Activated naive CD4-positive, alpha-beta T cell treated with anti-CD3 and anti-CD28 coated beads, Interleukin-2, amount 10 ng/mL, durations not matched to agents 7 days and 5 days (primary cell): ENCODE measurements at places on chromosomes 11 and 22.

DNA sequence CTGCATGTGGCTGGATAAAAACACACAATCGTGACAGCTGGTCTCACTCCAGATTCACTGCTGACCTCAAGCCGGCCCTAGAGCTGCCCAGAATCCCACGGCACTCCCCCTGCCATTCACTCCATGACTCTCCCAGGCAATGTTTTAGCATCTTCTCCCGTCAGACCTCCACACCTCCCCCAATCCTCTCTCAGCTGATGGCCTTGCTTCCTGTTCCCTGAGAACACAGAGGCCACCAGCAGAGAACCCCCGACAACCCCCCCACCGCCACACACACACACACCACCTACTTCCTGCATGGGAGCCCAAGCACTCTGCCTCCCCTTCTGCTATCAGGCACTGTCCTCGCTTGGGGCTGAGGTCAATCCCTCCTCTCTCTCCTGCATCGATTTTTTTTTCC, 9.3 kb downstream of the TNKS1BP1 start:
- H3K27ac ChIP-seq: no peak overlapping the region
- peaks cover 18% of the 10 kb centered on the region for H3K4me1 ChIP-seq

DNA sequence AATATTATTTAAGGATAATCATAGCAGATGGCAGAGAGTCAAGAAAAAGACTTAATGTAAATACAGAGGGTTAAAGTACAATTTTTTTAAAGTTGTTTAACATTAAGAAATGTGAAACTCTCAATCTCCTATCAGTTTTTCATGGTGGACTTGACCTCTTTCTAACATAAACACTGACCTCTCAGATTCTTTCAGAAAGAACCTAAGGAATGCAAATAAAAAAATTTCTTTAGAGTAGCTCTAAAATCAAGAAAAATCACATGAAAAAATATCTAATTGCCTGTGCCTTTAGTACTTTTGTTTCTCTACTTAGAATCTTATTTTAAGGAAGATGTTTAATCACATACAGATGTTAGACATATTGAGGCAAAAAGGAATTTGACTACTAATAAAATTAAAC, 12.9 kb downstream of the RNF141 start:
- H3K27ac ChIP-seq: no peak overlapping the region
- H3K27me3 ChIP-seq: no peaks in the 10 kb centered on the region

DNA sequence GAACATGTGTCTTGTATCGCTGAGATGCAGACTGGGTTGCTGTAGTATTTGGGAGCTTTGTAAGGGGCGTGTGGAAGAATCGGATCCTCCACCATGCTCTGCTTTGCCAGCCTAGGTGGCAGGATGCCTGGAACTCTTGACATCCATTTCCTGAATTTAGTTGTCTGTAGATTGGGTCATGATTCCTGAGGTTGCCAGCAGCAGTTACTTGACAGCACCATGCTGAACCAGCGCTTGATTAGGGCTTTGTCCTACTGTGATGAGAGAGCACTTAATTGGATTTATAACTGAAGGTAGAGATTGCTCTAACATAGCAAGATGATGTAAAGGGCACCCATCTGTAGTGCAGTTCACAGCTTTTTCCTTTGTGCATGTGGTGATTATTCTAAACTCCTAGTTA, 75.6 kb upstream of the HORMAD2 start:
- no peak overlapping the region for H3K4me3 ChIP-seq
- H3K36me3 ChIP-seq: peaks cover 25% of the 10 kb centered on the region
- H3K4me1 ChIP-seq: peaks cover 11% of the 10 kb centered on the region
- H3K27me3 ChIP-seq: no peaks in the 10 kb centered on the region

DNA sequence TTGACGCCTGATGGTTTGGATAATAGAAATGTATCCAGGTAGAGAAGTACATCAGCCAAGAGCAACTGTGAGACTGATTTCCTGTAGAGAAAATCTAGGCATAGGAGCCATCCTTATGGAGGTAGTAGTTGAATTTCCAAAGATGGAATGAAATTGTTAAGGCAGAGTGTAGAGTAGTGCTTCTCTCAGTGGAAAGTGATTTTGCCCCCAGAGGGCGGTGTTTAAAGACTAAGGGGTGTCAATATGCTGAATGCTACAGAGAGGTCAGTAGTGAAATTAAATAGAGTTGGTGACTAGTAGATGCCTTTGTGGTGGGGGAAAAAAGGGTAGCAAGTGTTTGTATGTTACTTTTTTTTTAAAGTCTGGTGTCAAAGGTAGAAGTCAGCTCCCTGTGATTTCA, 54.5 kb downstream of the TRIM44 start:
- H3K4me1 ChIP-seq: peaks cover 7% of the 10 kb centered on the region
- no peaks in the 10 kb centered on the region for H3K27me3 ChIP-seq
- peaks cover 6% of the 10 kb centered on the region for H3K36me3 ChIP-seq
- no peak for DNase-seq
- no peak overlapping the region for H3K4me3 ChIP-seq

DNA sequence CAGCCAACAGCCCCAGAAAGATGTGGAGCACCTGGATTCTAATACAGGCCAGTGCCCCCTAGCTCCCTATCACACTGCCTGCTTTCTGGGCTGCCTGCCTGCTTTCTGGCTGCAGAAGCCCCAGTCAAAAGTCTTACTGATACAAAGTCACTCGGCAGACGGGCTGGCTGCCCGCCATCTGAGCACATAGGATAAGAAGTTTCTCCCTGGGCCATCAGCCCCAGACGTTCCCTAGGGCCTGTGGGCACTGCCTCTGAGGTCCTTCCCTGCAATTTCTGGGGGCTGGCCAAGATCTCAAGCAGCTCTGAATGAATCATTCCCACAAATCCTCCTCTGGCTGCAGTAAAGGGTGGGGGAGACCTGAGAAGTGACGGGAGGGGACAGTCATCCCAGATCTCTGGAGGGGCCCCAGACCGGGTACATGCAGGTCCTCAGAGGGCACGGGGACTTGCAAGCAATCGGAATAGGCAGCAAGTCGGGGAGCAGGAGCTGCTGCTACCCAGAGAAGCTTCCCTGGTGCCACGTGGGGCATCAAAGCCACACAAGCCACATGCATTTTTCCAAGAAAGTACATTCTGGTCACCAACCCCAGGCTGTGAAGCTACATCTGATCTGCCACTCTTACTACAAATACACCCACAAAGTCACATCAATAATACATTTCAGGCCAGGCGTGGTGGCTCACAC, 4.7 kb downstream of the TPST2 start:
- no peak overlapping the region for H3K4me3 ChIP-seq
- DNase-seq: no peak

DNA sequence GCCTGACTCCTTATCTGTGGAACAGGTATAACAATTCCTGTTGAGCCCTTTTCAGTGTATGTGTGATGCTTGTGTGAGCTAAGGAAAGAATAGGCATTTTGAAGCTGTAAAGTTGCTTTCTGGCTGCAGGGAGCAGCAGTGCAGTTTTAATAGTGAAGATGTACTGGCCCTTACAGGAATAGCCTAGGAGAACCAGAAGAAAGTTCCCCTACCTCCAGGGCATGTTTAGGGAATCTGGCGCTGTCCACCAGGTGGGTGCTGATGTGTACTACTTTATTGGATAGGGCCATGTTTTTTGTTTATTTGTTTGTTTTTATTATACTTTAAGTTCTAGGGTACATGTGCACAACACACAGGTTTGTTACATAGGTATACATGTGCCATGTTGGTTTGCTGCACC, 11.5 kb downstream of the BMAL1 start:
- H3K4me3 ChIP-seq: no peak overlapping the region
- DNase-seq: no peak
- peaks cover 33% of the 10 kb centered on the region for H3K4me1 ChIP-seq
- H3K36me3 ChIP-seq: peaks cover 8% of the 10 kb centered on the region
